ENCODE measurements at places on chromosomes 5 and 9. TPM values are rescaled to one million over a fixed set of nuclear protein-coding genes. Genes with fewer than 3 reads are reported as not detected.

SV2C gene
- polyA plus RNA-seq, result 0.43 TPM

SLC6A3 gene
- polyA plus RNA-seq, result 0.11 TPM

MYMK gene
- polyA plus RNA-seq, result not detected

LCN6 gene
- 14.4 TPM for polyA plus RNA-seq

SLCO4C1 gene
- not detected for polyA plus RNA-seq

TLR4 gene
- polyA plus RNA-seq, result 0.47 TPM

SLC27A6 gene
- 3.9 TPM for polyA plus RNA-seq

CAMK2A gene
- polyA plus RNA-seq, result 0.24 TPM

CSF2 gene
- 0.05 TPM for polyA plus RNA-seq

VCP gene
- 150 TPM for polyA plus RNA-seq

NRARP gene
- polyA plus RNA-seq, result 7.8 TPM

HTR1A gene
- polyA plus RNA-seq, result not detected

SPINK13 gene
- not detected for polyA plus RNA-seq

SHOC1 gene
- 0.18 TPM for polyA plus RNA-seq

TRPM6 gene
- polyA plus RNA-seq, result 0.10 TPM

CCL21 gene
- polyA plus RNA-seq, result 50.9 TPM

OCLN gene
- 12.0 TPM for polyA plus RNA-seq

SYNPO gene
- 4.3 TPM for polyA plus RNA-seq

TMEM171 gene
- 5.6 TPM for polyA plus RNA-seq

LECT2 gene
- polyA plus RNA-seq, result not detected

AJM1 gene
- polyA plus RNA-seq, result 3.7 TPM

LRRC26 gene
- 0.81 TPM for polyA plus RNA-seq

STPG3 gene
- not detected for polyA plus RNA-seq

SH3GL2 gene
- polyA plus RNA-seq, result 0.11 TPM

AP3S1 gene
- polyA plus RNA-seq, result 79.4 TPM

ZER1 gene
- polyA plus RNA-seq, result 16.8 TPM

FAM221B gene
- not detected for polyA plus RNA-seq

PRDM9 gene
- polyA plus RNA-seq, result not detected

CD14 gene
- polyA plus RNA-seq, result 7.4 TPM

JAKMIP2 gene
- 0.20 TPM for polyA plus RNA-seq

TCOF1 gene
- polyA plus RNA-seq, result 13.0 TPM

CDH12 gene
- polyA plus RNA-seq, result 0.01 TPM

TEX48 gene
- not detected for polyA plus RNA-seq

ANKRD18A gene
- 1.2 TPM for polyA plus RNA-seq

ADAMTSL1 gene
- polyA plus RNA-seq, result 1.2 TPM

NR2F1-AS1 gene
- 3.2 TPM for polyA plus RNA-seq

FOXD1 gene
- polyA plus RNA-seq, result 1.3 TPM

SEMA5A gene
- polyA plus RNA-seq, result 1.3 TPM

CLINT1 gene
- 75.2 TPM for polyA plus RNA-seq

FOXD4L4 gene
- polyA plus RNA-seq, result 0.02 TPM

MAML1 gene
- polyA plus RNA-seq, result 7.1 TPM

CCNH gene
- 24.1 TPM for polyA plus RNA-seq

HACD4 gene
- 1.1 TPM for polyA plus RNA-seq

PCDHA1 gene
- polyA plus RNA-seq, result not detected
